Astrocyte of the spinal cord (primary cell): ENCODE measurements at places on chromosomes 12 and 14.

- peak; percentile 13 for DNase-seq
Observed at GRCh38 chr12:27434673-27435565, 11.6 kb upstream of the SMCO2 start.

- no peak for DNase-seq
Observed at GRCh38 chr12:49017891-49018260, 700 bp downstream of the PRKAG1 start.

DNA sequence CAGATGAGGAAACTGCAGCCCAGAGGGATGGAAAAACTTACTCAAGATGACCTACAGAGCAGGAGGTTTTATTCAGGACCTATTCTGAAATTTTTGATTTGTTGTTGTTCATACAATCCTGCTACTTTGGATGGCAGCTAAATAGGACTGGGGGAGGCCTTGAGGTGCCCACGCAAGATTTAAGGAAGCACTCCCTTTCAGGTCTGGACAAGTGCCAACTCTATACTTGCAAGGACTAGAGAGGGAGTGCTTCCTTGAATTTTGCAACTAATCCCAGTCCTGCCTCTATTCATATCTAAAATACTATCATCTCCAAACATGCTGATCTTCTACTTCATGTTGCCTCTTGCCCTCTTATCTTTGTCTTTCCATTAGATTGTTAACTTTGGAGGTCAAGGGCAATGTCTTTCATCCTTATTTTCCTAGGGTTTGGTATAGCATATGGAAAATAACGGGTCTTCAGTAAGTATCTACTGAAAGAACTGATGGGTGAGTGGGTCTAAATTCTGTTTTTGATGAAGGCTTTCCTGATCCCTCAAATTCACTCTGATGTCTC, 28.6 kb upstream of the PPM1H start:
- DNase-seq = no peak

DNA sequence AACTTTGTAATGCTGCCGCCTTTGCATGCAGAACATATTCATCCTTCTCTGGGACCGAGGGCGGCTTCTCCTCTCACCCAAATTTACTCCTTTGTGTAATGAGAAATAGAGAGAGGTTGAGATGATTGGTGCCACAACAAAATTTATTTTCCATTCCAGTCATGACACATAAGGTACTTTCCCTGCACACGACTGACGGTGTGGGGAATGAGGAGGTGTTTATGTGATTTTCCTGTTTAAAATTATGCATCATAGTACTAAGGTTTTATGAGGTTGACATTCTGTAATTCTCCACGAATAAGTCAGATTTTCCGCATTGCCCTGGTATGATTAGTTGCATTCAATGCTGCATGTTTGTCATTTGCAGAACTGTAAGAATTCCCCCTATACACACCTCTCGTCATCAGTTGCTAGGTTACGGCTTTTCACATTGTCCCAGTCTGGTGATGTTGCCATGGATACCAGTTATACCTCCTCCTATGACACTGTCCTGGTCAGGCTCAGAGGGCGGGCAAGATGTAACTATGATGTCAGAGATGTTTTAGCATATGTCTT, 23.1 kb downstream of the BICDL1 start:
- DNase-seq = no peak

DNA sequence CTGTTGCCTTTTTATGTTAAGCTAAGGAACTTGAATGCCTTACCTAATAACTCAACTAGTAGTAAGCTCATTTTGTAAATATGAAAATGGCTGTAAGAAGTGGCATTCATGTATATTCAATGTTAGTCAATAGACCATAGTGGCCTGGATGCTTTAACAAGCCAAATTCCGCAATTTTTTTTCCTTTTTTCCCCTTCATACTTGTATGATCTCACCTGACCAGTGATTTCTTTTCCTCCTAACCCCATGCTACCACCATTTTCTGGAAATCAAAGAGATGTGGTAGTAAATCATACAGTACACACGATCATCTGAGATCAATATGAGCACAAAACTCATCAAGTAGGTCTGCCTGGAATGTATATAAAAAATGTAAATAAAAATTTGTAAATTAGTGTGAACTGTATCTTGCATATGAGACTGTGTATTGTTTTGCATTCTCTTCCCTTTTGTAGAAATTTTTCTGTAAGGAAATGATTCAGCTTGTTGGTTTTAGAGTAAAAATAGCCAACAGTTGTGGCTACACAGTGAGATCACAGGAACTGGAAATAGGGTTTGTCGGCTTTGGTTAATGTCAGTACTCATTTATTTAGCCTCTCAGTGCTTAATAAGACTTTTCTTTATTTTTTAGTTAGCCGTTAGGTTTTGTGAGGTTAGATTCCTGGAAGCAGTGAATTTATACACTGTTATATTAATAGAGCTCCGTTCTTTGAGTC, 62.5 kb downstream of the ETNK1 start:
- DNase-seq = peak; percentile 87

DNA sequence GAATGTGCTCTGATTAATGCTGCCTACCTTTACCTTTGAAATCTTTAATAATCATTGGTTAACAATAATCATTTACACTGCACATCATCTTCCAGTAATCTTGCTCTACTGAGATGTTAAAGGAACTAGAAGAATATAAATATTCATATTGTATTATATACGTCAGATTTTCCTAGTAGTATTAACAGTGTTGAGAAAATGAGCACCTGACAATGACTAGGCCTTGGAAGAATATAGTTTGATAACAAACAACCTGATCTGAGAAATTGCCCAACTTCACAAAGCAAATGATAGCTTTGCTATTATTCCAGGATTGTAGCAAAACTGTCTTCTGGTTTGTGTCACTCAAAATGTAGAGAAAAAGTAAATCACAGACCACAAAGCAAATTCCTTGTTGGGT, 467.1 kb downstream of the NOVA1 start:
- DNase-seq = no peak

GRCh38 chr12:53733051-53733806, 6.0 kb upstream of the CALCOCO1 start:
- peak; percentile 41 for DNase-seq
